ENCODE measurements at places on chromosomes 3 and 15. TPM values are rescaled to one million over a fixed set of nuclear protein-coding genes. Genes with fewer than 3 reads are reported as not detected.

DNA sequence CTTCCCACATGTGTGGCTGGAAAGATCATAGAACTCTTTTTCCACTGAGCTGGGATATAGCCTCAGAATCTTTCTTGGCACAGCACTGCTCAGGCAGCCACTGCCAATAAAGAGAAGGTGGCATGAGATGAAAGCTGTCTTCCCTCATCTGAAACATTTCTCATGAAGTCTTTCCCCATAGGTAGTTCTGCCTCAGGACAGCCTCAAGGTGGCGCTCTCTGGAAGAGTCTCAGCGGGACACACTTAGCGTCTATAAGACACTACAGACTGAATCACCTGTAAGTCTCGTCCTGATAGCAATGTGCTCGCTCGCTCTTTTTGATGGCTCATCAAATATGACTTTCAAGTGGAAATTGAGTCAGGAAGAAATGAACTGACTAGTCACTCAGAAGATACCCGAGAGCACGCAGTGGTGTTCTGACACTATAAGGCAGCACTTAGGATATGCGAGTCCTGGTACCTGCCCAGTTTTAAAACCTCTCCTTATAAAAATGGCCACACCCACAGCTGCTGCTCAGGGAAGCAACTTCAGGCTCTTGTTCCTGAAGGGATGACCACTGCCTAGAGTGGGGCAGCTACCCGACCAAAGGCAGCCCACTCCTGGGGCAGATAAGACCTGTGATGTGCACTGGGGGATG lies 269.5 kb downstream of the SUCLG2 start:
- H3K27ac ChIP-seq: no peak overlapping the region
- H3K36me3 ChIP-seq: no peaks in the 10 kb centered on the region
- no peaks in the 10 kb centered on the region for H3K27me3 ChIP-seq
- DNase-seq: peak; percentile 79

GRCh38 chr3:132598181-132598580 lies 1.1 kb downstream of the ACKR4 start:
- no peak overlapping the region for H3K27ac ChIP-seq
- H3K4me3 ChIP-seq: no peak overlapping the region
- H3K27me3 ChIP-seq: no peaks in the 10 kb centered on the region
- DNase-seq: no peak
- peaks cover 8% of the 10 kb centered on the region for H3K36me3 ChIP-seq
- H3K4me1 ChIP-seq: no peaks in the 10 kb centered on the region

GRCh38 chr3:169147238-169148008 lies 516.1 kb downstream of the MECOM start:
- H3K4me1 ChIP-seq: peaks cover 33% of the 10 kb centered on the region
- peak; percentile 74 for DNase-seq
- peak overlapping the region; percentile 37 for H3K4me3 ChIP-seq
- peak overlapping the region; percentile 85 for H3K27ac ChIP-seq
- no peaks in the 10 kb centered on the region for H3K36me3 ChIP-seq

DNA sequence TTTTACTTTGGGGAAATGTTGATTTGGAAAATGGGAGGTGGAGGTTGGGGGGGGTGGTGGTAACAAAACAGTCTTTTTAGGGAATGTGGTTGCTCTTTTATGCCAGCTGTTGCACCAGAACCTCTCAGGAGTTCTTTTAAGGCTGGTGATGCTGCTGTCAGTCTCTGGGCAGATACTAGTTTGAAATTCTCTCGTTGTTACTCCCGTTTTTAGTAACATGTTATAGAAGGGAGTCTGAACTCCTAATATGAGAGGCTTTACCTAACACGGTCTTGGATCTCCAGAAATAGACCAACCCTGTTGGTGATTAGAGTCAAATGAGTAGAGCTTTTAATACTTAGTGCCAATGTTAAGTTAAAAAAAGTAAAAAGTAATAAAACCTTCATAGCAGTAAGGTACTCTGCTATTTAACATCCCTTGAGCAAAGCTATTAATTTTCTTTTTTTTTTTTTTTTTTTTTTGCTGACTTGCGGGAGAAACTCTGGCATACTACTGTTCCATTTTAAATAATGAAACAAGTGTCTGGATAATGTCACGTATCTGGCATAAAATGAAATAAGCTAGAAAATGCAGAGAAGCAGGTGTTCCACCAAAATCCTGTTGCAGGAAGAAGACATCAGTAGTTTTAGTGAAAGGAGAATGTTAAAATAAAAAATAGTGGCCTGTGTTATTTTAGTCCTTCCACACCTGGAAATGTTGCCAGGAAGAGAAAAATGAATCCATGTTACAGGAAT lies 156.7 kb downstream of the CACNA1D start:
- no peak for DNase-seq
- no peak overlapping the region for H3K27ac ChIP-seq
- no peaks in the 10 kb centered on the region for H3K36me3 ChIP-seq
- no peaks in the 10 kb centered on the region for H3K4me1 ChIP-seq

DNA sequence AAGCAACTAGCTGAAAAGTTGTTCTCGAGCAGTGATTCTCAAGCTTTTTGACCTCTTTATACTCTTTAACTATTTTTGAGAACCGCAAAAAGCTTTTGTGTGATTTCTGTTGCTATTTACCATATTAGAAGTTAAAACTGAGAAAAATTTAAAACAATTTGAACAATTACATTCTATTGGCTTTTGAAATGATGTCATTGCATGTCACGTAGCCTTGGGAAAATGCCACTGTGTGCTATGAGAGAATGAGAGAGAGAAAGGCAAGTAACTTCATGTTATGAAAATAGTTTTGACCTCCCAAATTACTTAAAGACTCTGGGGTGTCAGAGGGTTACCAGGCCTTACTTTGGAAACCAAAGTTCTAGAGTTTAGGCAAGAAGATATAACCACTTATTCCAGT lies 8.0 kb downstream of the USP13 start:
- no peaks in the 10 kb centered on the region for H3K36me3 ChIP-seq
- no peak for DNase-seq
- H3K27me3 ChIP-seq: no peaks in the 10 kb centered on the region
- no peak overlapping the region for H3K27ac ChIP-seq

The ZMYND10 gene
- 0.98 TPM for total RNA-seq
